ENCODE measurements at places on chromosomes 11 and 22. TPM values are rescaled to one million over a fixed set of nuclear protein-coding genes. Genes with fewer than 3 reads are reported as not detected.

Gene SYT12
- 4.1 TPM for total RNA-seq

Gene RASD2
- under 0.01 TPM for total RNA-seq

Gene MYRF
- total RNA-seq = 0.29 TPM

Gene TMA7B
- not detected for total RNA-seq

Gene OR4D11
- not detected for total RNA-seq

DNA sequence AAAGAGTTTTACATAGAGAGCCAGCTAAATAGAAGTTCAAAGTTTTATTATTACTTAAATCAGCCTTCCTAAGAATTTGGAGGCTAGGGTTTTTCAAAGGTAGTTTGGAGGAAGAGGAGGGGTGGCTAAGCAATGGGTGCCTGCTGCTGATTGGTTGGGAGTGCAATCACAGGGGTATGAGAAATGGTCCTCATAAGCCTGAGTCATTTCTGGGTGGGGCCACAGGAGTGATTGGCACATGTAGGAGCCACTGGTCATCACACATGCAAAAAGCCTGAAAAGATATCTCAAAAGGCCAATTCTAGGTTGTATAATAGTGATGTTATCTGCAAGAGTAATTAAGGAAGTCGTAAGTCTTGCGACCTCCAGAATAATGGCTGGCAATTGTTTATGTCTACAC, 12.9 kb downstream of the OR51L1 start:
- H3K27me3 ChIP-seq = peaks cover 4% of the 10 kb centered on the region
- no peaks in the 10 kb centered on the region for H3K4me1 ChIP-seq
- no peak for DNase-seq

- no peak overlapping the region for H3K4me3 ChIP-seq
- no peak overlapping the region for H3K27ac ChIP-seq
- DNase-seq = no peak
- peaks cover 10% of the 10 kb centered on the region for H3K4me1 ChIP-seq
These were observed 1.4 kb upstream of the SOX6 start for GRCh38 chr11:16357775-16358174.

DNA sequence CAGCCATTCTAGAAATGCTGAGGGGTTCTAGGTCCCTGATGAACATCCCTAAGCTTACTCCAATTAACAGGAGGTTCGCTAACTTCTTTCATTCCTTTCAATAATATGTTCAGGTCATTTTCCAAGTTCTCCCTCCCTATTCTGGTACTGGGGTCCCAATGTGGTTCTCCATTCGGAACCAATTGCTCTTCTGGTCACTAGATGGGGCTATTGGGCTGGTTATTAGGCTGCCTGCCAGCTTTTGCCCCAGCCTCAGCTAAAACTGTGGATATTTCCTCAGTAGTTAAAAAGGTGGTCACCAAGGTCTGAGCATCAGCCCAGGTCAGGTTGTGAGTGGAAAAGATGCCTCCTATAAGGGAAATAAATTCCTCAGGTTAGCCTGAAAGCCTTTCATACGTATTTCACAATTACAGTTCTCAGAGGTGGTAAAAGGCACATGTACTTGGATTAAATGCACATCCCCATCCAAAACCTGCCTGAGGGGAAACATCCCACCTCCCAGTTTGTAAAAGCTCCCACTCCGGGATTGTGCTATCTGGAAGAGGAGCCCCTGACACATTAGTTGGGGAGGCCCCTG, 161.1 kb upstream of the CCDC179 start:
- no peaks in the 10 kb centered on the region for H3K27me3 ChIP-seq
- peak; percentile 50 for DNase-seq
- H3K27ac ChIP-seq = no peak overlapping the region
- no peak overlapping the region for H3K4me3 ChIP-seq
- H3K4me1 ChIP-seq = no peaks in the 10 kb centered on the region

GRCh38 chr22:49203859-49204598, 623.6 kb downstream of the BRD1 start:
- H3K4me3 ChIP-seq = no peak overlapping the region
- no peaks in the 10 kb centered on the region for H3K36me3 ChIP-seq

DNA sequence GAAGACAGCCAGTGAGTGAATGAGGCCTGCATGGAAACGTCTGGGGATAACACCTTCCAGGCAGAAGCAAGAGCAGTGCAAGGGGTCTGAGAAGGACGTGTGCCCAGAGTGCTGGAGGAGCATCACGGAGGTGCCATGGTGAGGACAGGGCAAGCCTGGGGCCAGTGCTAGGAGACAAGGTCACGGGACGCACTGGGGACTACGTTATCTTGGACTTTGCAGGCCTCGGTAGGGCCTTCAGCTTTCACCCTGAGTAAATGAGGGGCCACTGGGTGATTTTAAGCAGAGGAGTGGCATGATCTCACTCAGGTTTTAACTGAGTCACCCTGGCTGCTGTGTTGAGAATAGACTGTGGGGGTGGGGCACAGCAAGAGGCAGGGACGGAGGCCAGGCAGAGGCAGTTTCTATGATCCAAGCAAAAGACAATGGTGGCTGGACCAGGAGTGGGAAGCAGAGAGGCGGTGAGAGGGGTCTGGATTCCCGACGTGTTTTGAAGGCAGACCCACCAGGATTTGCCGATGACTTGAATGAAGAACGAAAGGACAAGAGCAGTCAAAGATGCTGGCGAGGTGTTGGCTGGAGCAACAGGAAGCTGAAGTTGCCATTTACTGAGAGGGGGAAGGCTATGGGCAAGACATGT, 102.7 kb upstream of the PARVA start:
- no peaks in the 10 kb centered on the region for H3K36me3 ChIP-seq
- H3K4me3 ChIP-seq = no peak overlapping the region
- DNase-seq = peak; percentile 43
- no peaks in the 10 kb centered on the region for H3K27me3 ChIP-seq
- peak overlapping the region; percentile 52 for H3K27ac ChIP-seq
- H3K4me1 ChIP-seq = peaks cover 28% of the 10 kb centered on the region

GRCh38 chr11:121048464-121049233, 24.7 kb downstream of the TBCEL start:
- H3K36me3 ChIP-seq = peaks cover 13% of the 10 kb centered on the region
- H3K27ac ChIP-seq = no peak overlapping the region

DNA sequence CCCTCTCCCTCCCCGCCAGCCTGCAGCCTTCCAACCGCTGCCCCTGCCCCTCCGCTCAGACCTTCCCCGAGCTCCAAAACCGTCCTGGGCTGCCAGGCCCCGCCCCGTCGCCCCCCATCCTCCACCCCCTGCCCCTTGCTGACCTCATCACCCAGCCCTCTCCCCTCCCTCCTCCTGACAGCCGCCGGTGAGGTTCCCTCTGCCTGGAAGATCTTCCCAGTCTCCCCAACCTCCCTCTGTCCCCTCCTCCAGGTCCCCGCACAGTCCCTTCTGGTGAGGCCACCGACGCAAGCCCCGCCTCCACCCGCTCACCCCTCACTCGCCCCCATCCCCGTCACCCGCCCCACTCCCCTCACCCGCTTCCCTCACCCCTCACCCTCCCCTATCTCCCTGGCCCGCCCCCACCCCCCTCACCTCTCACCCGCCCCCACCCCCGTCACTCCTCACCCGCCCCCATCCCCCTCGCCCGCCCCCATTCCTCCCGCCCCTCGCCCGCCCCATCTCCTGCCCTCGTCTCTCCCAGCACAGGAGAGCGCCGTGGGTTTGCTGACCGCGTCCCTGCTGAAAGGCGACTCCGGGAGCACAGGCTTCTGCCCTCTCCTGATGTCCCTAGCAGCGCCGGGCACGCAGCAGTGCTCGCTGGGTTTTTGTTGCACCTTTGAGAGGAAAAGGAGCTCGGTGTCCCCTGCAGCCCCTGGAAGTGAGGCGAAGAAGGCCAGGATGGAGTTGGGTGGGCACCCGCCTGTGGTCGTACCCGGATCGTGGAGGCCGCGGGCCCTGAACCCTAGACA, 16.4 kb upstream of the UPK3A start:
- peaks cover 10% of the 10 kb centered on the region for H3K4me1 ChIP-seq
- peak overlapping the region; percentile 70 for H3K4me3 ChIP-seq
- DNase-seq = peak; percentile 88
- H3K27ac ChIP-seq = no peak overlapping the region

- no peaks in the 10 kb centered on the region for H3K27me3 ChIP-seq
- H3K36me3 ChIP-seq = no peaks in the 10 kb centered on the region
- H3K4me3 ChIP-seq = no peak overlapping the region
- peaks cover 28% of the 10 kb centered on the region for H3K4me1 ChIP-seq
- peak overlapping the region; percentile 55 for H3K27ac ChIP-seq
These were observed 147.6 kb downstream of the FBXO7 start for GRCh38 chr22:32622004-32622743.

DNA sequence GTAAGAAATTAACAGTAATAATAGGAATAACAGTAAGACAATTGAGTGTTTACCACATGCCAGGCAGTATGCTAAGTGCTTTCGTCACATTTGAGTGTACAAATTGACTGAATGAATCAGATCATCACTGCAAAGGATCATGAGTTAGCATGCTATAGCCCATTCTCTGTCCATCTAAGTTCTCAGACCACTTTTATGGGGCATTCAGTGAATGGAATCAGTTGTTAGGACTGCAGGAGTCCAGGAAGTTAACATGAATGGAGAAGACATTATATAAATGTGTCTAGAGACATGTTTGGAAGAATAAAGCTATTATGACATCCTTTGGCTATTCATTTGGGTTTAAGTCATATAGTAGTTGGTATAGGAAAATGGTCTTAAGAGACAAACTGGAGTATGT, 59.9 kb downstream of the NCAM1 start:
- H3K27me3 ChIP-seq = no peaks in the 10 kb centered on the region
- DNase-seq = no peak
- no peaks in the 10 kb centered on the region for H3K4me1 ChIP-seq
- H3K27ac ChIP-seq = no peak overlapping the region

Gene CCDC157
- 2.9 TPM for total RNA-seq

DNA sequence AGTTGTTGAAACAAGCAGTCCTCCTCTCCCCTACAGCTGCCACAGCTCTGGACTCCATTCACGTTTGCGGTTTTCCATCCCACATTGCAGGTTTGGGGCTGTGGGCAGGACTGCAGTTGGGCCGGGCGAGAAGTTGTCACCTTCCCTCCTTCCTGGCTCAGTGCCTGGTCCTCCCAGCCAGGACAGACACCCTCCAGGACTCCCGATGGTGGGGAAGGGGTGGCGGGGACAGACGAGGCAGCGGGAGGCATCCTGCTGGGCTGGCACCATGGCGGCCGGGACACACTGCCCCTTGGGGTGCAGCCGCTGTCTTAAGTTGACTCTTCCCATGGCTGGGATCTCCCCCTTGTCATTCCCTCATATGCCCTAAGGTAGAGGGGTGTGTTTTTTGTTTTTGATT, 615.2 kb downstream of the BRD1 start:
- H3K4me3 ChIP-seq = no peak overlapping the region
- no peaks in the 10 kb centered on the region for H3K36me3 ChIP-seq
- DNase-seq = no peak
- H3K27me3 ChIP-seq = no peaks in the 10 kb centered on the region
- no peak overlapping the region for H3K27ac ChIP-seq

Gene C11orf52
- total RNA-seq = 1.2 TPM

DNA sequence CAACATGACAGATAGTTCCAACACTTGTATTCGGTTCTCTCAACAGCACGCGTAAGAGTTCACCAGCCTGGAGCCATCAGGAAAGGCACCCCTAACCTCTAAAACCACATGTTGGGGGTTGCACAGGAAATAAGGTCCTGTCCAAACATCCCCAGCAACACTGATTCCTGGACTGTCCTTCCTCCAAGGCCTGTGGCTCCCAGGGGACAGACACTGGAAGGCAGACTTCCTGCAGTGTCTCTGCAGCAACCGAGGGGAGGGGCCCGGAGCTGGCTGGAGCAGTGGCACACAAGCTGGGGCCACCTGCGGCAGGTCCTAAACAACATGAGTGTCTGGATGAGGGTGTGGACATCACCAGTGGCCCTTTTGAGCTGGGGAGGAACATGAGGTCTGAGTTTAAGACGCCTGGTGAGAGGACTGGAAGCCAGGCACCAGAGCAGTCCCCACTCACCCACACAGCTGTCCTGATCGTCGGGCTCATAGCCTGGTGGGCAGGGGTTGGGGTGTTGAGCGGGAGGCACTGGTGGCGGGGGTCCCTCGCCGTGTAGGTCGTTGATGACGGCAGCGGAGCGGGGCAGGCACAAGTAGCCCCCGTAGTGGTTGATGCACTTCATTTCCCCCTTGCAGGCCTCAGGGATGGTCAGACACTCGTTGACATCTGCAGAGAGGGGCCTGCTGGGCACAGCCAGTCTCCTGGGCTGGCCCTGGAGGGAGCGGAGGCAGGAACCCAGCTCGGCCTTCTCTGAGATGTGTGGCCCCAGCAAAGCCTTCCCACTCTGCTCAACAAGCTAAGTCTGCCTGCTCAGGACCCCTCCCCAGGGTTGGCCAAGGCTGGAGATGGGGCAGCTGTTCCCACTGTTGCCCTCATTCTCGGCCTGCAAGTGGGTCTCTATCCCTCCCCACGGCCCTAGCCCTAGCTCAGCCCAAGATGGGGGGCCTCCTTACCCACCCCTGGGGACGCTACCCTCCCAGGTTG, 1.6 kb downstream of the EFEMP2 start:
- no peaks in the 10 kb centered on the region for H3K27me3 ChIP-seq
- peak; percentile 95 for DNase-seq
- H3K36me3 ChIP-seq = peaks cover 46% of the 10 kb centered on the region
- peak overlapping the region; percentile 68 for H3K27ac ChIP-seq

Gene KCNJ11
- not detected for total RNA-seq

- H3K27me3 ChIP-seq = no peaks in the 10 kb centered on the region
- H3K4me3 ChIP-seq = peak overlapping the region; percentile 25
- DNase-seq = no peak
- H3K36me3 ChIP-seq = peaks cover 3% of the 10 kb centered on the region
These were observed 33.3 kb downstream of the RBFOX2 start for GRCh38 chr22:35995348-35995747.
